ENCODE measurements at places on chromosomes 12 and 14. TPM values are rescaled to one million over a fixed set of nuclear protein-coding genes. Genes with fewer than 3 reads are reported as not detected.

The SLC15A5 gene
- total RNA-seq, result not detected

The C12orf50 gene
- total RNA-seq, result not detected

The HDAC7 gene
- total RNA-seq, result 89.6 TPM

The ZNF839 gene
- 8.2 TPM for total RNA-seq

The SLCO1B1 gene
- not detected for total RNA-seq

The LMNTD1 gene
- total RNA-seq, result 0.75 TPM

The PRB2 gene
- not detected for total RNA-seq

The RD3L gene
- not detected for total RNA-seq

The EIF2S3B gene
- total RNA-seq, result 0.56 TPM

The STRAP gene
- 172 TPM for total RNA-seq

The SERPINA9 gene
- total RNA-seq, result not detected

The BEST3 gene
- total RNA-seq, result 0.15 TPM

The HOXC9 gene
- total RNA-seq, result not detected

The AMIGO2 gene
- total RNA-seq, result 86.7 TPM

The DAO gene
- not detected for total RNA-seq

The BEGAIN gene
- total RNA-seq, result 6.5 TPM

The DMAC2L gene
- total RNA-seq, result 13.5 TPM

The SLC25A21 gene
- 0.36 TPM for total RNA-seq

The IGFBP6 gene
- 10.0 TPM for total RNA-seq

The ANKS1B gene
- total RNA-seq, result 1.9 TPM

The FBLN5 gene
- 1,232 TPM for total RNA-seq

The ANP32D gene
- not detected for total RNA-seq

The CCDC177 gene
- total RNA-seq, result not detected

The AQP6 gene
- total RNA-seq, result not detected

The RPL10L gene
- total RNA-seq, result not detected

The PTPRR gene
- total RNA-seq, result not detected

The OTOGL gene
- 0.92 TPM for total RNA-seq

The HOXC10 gene
- not detected for total RNA-seq

The NID2 gene
- total RNA-seq, result 49.4 TPM

The MAPKAPK5 gene
- 31.9 TPM for total RNA-seq

The FZD10 gene
- total RNA-seq, result 0.40 TPM

The GSG1 gene
- total RNA-seq, result not detected

The ADAMTS20 gene
- total RNA-seq, result not detected

The CRACR2A gene
- 0.82 TPM for total RNA-seq

The DLK1 gene
- total RNA-seq, result not detected

The CTDSP2 gene
- 123 TPM for total RNA-seq

The SERPINA10 gene
- not detected for total RNA-seq

The TEX22 gene
- 2.9 TPM for total RNA-seq

The LRP1-AS gene
- total RNA-seq, result not detected

The KLRG1 gene
- total RNA-seq, result 0.17 TPM

The FSCB gene
- not detected for total RNA-seq

The RPS29 gene
- total RNA-seq, result 697 TPM

The SLC10A1 gene
- total RNA-seq, result not detected

The MMP19 gene
- 17.8 TPM for total RNA-seq
